ENCODE measurements at places on chromosomes 2 and 18.

DNA sequence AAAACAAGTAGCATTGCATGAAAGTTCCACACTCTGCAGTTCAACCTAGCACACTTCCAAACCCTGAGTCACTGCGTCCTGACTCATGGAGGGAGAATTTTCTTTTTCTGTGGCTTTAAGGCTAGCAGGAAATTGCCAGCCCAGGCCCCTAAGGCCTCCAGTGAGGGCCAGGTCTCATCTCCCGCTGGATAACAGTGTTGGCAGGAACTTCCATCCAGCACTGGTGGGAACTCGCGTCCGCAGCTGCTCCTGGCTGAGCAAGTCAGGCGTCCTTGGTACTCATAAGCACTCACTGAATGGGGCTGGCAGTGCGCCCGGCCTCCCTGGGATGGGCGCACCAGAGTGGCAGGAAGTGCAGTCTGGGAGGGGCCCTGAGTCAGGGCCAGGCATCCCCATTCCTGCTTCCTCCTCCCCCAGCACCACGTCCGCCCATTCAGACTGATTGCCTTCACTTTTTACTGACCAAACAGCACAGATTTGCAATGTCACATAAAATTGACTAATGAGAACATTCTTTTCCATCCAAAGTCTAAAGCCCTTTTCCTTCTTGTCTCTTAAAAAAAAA, 14.3 kb downstream of the MALL start:
- DNase-seq = no peak

GRCh38 chr18:70462078-70462439, 173.2 kb downstream of the SOCS6 start:
- no peak for DNase-seq

GRCh38 chr2:203697190-203697589, 9.2 kb upstream of the CD28 start:
- no peak for DNase-seq

DNA sequence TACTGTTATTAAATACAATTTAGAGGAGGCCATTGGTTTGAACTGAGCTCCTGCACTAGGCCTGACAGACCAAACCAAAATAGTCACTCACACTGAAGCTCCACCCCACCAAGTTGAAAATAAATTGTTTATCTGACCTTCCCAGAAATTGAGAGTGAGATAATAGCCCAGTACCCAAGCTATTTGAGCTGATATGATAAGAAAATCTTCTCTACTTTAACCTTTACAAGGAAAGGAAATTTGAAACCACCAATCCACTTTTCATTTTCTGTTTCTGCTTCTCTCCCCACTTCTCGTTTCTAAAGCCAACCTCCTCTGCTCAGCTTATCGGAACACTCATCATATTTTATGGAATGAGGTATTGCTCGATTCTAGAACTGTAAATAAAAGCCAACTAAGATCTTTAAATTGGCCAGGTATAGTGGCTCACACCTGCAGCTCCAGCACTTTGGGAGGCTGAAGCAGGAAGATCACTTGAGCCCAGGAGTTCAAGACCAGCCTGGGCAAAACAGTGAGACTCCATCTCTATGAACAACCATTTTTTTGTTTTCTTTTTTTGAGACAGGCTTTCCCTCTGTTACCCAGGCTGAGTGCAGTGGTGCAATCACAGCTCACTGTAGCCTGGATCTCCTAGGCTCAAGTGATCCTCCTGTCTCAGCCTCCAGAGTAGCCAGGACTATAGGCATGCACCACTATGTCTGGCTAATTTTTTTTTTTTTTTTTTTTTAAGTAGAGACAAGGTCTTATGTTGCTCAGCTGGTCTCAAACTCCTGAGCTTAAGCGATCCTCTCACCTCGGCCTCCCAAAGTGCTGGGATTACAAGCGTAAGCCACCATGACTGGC, 13.3 kb upstream of the GALM start:
- no peak for DNase-seq

DNA sequence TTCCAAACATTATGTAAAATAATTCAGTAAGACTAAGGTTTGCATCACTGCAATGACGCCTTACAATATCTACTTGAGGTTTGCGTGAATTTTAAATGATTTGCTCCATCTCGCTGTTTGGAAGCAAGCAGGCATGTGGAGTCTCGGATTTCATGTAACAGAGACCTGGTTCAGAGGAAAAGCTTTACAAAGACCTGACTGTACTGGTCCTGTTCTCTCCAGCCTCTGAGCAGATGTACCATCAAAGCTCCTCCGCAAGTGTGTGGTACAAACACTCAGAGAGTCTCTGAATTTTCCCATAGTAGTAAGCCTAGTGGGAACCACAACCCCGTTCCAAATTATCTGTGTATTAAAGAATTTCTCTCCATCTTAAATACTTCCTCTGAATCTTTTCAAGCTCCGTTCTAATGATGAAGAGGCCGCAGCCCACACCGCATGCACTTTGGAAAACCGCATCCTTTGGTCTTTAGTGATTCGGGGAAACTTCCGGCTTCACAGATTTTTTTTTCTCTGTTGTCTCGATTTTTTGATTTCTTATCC, 728.1 kb upstream of the SOX11 start:
- no peak for DNase-seq

DNA sequence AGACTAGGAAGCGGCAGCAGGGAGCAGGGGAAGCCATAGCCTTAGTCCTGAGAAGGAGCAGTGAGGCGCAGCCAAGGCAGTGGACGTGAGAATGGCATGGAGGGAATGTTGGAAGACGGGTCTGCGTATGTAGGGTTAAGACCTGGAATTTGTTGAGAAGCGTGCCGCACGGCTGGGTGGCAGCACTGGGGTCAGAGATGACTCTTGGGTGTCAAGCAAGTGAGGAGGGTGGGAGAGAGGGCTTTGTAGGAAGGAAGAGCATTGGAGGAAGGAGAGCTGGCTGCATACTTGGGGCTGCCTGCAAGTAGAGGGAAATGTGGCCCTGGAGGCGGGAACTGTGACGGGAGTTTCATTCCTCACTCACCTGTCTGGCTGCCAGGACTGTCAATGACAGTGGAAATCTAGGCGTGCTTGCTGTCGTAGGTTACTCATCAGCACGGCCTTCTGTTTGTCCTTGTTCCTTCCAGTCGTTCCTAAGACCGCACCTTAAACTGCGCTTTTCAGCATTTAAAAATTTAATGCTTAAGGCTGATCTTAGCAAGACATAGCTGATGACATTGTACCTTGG, 108.0 kb downstream of the ITGB1BP1 start:
- DNase-seq = no peak
